ENCODE measurements at places on chromosomes 4 and X.

DNA sequence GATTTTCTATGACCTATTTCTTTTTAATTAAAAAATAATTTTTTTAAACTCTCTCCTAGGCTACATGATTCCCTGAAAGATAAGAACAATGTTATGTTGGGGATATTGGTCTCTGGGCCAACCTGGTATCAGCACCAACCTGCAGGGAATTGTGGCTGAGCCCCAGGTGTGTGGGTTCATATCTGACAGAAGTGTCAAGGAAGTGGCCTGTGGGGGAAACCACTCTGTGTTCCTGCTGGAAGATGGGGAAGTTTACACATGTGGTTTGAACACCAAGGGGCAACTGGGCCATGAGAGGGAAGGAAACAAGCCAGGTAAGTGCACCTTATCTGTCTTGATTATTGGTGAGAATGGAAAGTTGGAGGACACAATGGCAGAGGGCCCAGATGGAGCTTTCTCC is 13.5 kb downstream of the HERC3 start:
- DNase-seq: no peak

DNA sequence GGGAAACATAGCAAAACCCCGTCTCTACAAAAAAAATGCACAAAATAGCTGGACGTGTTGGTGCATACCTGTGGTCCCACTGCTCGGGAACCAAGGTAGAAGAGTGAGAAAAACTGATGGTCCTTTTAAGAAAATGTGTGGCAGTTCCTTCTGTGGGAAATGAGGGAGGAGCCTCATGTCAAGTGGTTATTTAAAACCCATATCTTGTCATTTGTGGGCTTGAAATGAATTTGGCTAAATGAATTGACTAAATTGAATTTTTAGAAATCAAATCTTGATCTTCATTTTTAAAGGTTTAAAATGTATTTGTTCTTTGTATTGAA is 16.2 kb upstream of the LAMP2 start:
- no peak for DNase-seq

GRCh38 chr4:138266948-138267347 is 24.8 kb upstream of the SLC7A11 start:
- DNase-seq: no peak

DNA sequence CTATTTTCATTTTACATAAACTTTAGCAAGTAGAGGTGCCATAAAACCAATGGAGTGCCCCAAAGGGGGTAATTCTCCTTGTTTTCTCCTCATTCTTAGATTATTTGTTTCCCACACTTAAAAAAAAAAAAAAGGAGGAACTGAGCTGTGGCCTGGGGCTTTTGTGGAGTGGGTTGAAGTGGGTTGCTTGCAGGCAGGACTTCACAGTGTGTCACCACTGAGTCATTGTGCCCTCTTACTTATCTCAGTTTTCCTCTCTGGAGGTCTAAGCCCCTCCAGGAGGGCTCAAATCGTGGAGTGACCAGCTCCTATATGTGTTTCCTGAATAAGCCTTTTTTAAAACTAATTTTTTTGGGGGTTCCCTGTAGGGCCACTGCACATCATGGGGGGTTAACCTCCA is 69.0 kb downstream of the SLC16A2 start:
- DNase-seq: no peak

GRCh38 chrX:15107367-15107988 is 162.4 kb downstream of the ASB9 start:
- DNase-seq: no peak

DNA sequence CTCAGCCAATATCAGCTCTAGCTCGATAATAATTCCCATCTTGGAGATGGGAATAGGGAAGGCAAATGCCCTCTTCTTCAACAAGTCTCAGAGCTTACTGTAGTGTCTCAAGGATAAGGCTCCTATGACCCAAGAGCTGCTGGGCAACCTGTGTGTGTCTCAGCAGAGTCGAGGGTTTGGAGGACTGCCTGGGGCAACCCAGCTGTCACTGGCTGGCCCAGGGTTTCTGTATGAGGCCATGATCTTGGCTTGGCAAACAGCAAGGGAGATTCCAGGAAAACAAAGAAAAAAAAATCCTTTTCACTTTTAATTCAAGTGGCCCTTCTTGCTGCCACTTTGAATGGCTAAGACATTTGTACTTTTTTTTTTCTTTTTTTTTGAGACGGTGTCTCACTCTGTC is 34.4 kb downstream of the TMSB4X start:
- DNase-seq: no peak

Measured in stimulated activated naive CD8-positive, alpha-beta T cell treated with anti-CD3 and anti-CD28 coated beads, Interleukin-15, Interleukin-2, amounts not matched to agents 100 U/mL and 50 U/mL, for 24 hours (primary cell).